Stimulated activated CD4-positive, alpha-beta T cell treated with anti-CD3 and anti-CD28 coated beads, Interleukin-4, amount 100 ng/mL, for 24 hours (primary cell): ENCODE measurements at places on chromosomes 13 and 19.

- DNase-seq: no peak
Observed at GRCh38 chr19:42066075-42066754, 3.8 kb downstream of the GRIK5 start.

DNA sequence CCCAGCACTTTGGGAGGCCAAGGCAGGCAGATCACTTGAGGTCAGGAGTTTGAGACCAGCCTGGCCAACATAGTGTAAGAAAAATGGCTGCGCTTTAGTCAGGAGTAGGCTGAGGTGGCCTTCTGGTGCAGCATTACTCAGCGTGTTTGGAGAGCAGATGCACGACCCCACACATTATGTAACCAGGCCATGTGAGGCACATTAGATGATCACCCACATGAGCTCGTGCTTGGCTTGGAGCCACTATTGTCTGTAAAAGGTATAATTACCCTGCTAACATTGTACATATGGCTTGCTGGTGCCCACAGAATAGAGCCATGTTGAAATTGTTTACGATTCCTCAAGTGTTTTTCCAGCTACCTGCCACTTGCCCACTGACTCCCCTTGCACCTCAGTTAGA, 24.0 kb upstream of the SCEL start:
- DNase-seq: no peak

DNA sequence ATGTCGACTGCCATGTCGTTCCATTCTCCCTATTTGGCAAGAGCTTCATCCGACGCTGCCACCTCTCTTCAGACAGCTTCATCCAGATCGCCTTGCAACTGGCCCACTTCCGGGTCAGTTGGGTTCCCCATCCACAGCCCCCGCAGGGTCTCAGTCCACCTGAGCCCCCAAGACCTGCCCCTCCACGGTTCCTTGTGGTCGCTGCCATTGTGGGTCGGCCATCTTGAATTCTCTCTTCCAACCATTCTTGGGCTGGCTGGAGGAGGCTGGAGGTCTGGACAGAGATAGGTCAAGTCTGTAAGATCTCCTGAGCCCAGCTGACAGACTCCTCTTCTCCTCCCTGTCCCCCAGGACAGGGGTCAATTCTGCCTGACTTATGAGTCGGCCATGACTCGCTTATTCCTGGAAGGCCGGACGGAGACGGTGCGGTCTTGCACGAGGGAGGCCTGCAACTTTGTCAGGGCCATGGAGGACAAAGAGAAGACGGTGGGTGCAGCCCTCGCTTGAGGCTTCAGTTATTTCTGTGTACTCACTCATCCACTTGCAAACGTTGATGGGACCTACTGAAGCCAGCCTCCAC, 19.5 kb downstream of the CPT1C start:
- no peak for DNase-seq

- DNase-seq: peak; percentile 46
Observed at GRCh38 chr13:113176280-113176679, 17.8 kb downstream of the PROZ start.

GRCh38 chr19:30252214-30252613, 120.0 kb upstream of the ZNF536 start:
- no peak for DNase-seq

DNA sequence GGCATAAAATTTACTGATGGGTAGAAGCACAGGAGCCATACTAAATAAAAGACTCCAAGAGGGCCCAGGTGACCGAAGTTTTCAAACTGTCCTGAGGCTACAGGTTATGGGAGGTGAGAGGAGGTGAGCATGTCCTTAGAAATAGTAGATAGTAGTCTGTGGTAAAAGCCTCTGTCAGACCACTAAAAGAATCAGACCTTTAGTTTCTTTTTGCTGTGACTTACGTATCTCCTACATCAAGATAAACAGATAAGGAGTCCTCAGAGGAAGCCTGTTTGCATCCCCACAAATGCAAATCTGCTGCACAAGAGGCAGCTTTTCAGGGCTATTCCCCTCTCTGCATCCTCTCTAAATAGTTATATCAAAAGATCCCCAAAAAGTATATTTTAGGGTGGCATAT, 711.6 kb upstream of the SLITRK6 start:
- DNase-seq: no peak

DNA sequence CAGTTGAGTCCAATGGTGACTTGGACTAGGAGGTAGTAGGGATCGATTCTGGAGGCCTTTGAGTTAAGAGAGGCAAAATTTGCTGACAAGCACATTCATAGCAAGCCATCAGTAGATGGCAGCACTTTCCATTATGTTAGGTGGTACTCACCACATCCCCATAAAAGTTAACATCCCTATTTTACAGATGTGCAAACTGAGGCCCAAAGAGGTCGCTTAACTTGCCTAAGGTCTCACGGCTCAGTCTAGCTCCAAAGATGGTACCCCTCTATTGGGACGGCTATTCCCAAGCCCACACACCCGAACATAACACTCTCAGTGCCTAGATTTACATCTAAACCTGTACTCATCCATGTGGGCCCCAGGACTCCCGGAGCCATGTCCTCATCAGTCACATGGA, 21.5 kb upstream of the FOSB start:
- no peak for DNase-seq

DNA sequence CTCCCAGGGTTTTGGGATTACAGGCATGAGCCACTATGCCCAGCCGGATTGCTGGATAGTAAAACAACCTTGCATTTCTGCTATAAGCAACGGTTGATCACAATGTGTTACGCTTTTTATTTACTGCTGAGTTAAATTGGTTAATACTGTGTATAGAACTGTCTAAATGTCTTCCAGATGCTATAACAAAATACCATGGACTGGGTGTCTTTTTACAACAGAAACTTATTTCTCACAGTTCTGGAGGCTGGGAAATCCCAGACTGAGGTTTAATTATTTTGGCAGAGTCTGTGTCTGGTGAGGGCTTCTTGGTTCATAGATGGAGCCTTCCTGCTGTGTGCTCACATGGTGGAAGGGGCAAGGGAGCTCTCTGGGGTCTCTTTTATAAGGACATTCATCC, 65.5 kb downstream of the ING1 start:
- no peak for DNase-seq
